ENCODE measurements at places on chromosomes 3 and 15.

GRCh38 chr3:106963442-106963841, 413.8 kb upstream of the CCDC54 start:
- DNase-seq: no peak

- no peak for DNase-seq
Measured at GRCh38 chr3:159185443-159186050, 383.7 kb downstream of the MFSD1 start.

- no peak for DNase-seq
Measured at GRCh38 chr3:99407257-99407656, 231.1 kb upstream of the COL8A1 start.

GRCh38 chr3:13561376-13561775, 12.5 kb downstream of the FBLN2 start:
- DNase-seq: no peak

DNA sequence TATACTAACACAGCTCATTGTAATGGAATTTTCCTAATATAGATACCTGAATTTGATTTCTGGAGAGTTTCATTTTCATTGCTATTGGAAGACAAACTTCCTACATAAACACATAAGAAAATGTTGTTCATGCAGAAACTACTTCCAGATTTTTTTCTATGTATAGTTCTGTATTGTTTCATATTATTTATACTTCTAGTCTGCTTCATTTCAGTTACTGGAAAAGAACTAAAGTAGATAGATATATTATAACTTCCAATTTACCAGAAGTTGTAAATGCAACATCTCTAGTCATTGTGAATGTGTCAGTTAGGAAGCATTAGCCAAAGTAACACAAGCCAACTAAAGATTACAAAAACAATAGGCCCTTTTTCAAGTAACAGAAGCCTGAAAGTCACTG, 147.3 kb upstream of the ZNF385D start:
- DNase-seq: no peak

Measured in activated CD4-positive, alpha-beta T cell treated with anti-CD3 and anti-CD28 coated beads, Interleukin-2, amount 50 U/mL, for 4 hours (primary cell).